ENCODE measurements at places on chromosomes 5 and 9. TPM values are rescaled to one million over a fixed set of nuclear protein-coding genes. Genes with fewer than 3 reads are reported as not detected.
A peak's percentile ranks its signal among the peaks of the same experiment; 100 is the strongest.

GRCh38 chr5:179400020-179400419 lies 54.8 kb upstream of the ADAMTS2 start:
- no peak for DNase-seq

- no peak for DNase-seq
Observed at GRCh38 chr5:107251151-107251550, 419.6 kb downstream of the EFNA5 start.

GRCh38 chr5:58786711-58787303 lies 203.9 kb downstream of the RAB3C start:
- no peak for DNase-seq

DNA sequence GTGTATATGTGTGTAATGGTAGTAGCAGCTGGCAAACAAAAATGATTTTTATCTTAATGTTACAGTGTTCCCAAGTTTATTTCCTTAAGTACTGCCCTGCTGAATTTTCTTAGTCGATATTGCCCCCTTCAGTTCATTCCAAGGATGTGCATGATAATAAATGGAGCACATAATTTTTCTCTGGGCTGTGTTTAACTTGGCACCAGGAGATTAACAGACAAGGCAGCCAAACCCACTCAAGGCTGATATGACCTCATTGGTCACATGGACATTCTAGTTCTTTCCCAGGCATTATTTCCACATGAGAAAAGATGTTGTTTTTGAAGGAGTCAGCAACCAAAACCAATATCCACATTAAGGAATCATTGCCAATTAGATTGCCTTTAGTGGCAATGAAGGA lies 61.8 kb downstream of the COX7C start:
- DNase-seq = peak; percentile 61

FBN2 gene
- 1.0 TPM for total RNA-seq

DNA sequence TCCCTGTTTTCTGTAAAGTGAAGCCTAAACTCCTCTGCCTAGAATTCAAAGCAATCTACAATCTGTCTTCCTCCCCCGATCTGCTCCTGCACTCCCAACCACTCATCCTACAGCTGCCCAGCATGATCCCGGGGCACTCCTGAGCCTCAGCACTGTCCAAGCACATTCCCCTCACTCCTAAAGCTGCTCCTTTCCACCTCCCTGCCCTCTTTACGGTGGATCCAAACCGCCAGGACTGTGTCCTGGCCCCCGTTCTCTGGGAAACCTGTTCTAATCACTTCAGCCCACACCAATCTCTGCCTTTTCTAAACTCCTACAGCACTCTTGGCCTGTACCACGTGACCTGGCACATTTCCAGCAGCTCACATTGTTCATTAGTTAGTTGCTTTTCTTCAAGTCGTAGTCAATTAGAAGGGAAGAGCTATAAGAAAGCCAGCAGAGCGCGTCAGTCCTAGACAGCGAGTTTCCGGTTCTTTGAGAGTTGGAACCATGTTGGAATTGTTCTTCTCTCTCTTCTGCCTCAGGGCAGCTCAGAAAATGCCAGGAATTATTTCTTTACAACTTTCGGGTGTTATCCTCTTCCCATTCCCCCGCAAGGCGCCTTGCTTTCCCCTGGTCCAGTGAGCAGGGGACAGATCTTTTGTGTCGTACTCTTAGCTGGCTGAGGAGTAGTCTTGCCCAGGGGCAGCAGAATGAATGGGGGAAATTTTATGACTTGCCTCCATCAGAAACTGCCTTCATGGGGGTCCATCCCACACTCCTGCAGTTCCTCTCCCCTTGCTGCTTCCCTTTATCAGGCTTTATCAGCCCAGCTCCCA lies 60.7 kb downstream of the NRG2 start:
- DNase-seq = peak; percentile 90

- DNase-seq = no peak
Observed at GRCh38 chr9:135146766-135147473, 59.5 kb downstream of the OLFM1 start.

DNA sequence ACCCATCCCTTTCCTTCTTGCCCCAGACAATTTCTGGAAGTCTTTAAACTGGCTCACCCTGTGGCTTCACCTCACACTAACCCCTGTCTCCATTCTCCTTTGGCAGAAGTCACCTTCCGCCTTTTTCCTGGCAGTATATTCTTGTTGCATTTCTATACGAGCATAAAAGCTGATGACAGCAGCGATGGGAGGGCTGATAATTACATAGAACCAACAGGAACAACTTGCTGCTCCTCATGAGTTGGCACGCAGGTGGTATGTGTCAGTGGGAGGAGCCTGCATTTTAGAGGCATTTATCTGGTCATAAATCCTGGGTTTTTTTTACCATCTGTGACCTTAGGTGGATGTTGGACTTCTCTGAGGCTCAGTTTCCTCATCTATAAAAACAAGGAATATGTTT lies 61.4 kb upstream of the CKMT2 start:
- DNase-seq = peak; percentile 19

OR1J2 gene
- not detected for total RNA-seq

- DNase-seq = peak; percentile 35
Observed at GRCh38 chr5:179311091-179311470, 34.2 kb downstream of the ADAMTS2 start.

- DNase-seq = no peak
Observed at GRCh38 chr5:123763201-123763600, 251.2 kb downstream of the CSNK1G3 start.

SLC25A51 gene
- total RNA-seq = 25.5 TPM

- no peak for DNase-seq
Observed at GRCh38 chr5:133238426-133239205, 186.8 kb downstream of the HSPA4 start.

SHISAL2B gene
- not detected for total RNA-seq

DNA sequence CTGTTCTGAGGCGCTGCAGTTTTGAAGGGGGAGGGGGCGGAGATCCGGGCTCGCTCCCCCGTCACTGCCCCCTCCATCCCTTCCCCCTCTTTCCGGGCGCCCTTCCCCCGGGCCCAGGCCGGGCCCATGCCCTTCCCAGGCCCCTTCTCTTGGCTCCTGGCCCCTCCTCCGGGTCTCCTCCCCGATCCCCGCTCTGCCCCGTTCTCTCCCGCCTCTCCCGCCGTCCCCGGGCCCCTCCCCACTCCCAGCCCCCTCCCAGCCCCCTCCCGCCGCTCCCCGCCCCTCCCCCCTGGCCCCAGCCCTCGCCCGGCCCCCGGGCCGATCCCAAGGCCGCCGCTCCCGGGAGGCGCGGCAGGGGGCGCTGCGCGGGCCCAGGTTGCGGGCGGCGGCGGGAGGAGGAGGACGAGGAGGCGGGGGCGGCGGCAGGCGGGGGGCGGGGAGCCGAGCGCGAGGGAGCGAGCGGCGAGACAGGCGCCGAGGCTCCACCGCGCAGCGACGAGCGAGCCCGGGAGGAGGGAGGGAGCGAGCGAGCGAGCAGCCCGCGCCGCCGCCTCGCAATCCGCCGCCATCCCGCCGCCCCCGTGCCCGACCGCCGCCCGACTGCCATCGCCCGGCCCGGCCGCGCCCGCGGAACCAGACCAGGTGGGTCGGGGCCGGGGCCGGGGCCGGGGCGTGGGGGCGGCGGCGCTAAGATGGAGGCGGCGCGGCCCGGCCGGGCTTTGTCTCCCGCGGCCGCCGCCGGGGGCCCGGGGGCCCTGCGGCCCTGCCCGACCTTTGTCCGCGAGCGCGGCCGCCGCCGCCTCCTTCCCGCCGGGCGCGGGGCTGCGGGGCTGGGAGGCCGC lies at the start of gene PRRC2B:
PRRC2B (plus strand) TSS at position 465 of the 842 bp plus-strand sequence. CDS start 36,059 bp downstream, outside the sequence.
- peak; percentile 96 for DNase-seq

CAMSAP1 gene
- total RNA-seq = 38.6 TPM

GRCh38 chr5:171299851-171300250 lies 9.2 kb upstream of the TLX3 start:
- DNase-seq = no peak

DNA sequence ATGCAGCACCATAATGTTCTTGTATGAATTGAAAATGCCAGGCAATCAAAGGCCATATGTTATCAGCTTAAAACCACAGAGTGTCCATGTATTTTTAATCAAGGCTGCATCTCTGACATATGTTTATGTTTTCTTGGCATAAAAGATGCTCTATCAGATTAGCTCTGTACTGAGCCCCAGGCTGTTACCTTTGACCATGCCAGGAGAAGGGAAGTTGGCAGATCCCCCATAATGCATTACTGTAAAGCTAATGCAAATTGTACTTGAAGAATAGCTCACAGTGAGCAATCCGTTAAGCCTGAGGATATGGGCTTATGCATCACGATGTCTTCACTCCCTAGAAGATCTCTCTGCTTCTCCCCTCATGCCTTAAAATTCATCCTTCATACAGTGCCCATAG lies 414.4 kb downstream of the BRINP1 start:
- DNase-seq = no peak

GRCh38 chr9:127569886-127570401 lies 42.1 kb upstream of the STXBP1 start:
- no peak for DNase-seq

PCDHB10 gene
- 2.3 TPM for total RNA-seq

DNA sequence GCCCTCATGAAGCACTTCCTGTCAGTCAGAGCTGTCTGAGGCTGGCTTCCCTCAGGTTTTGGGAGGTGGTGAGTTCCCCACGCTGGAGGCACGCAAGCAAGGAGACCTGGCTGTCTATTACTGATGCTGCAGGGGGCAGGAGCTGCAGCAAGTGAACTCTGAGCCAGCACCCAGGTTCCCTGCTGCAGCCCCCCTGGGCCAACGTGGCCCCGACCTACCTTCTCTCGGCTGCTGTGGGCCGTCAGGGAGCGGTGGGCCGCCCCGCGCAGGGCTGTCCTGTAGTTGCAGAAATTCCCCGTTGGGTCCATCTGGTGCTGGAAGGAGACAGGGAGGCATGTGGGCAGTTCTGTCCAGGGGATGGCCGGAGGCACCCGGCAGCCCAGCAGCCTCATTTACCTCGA lies 46.8 kb upstream of the RNF130 start:
- no peak for DNase-seq

- peak; percentile 28 for DNase-seq
Observed at GRCh38 chr5:68593211-68593671, 377.7 kb downstream of the PIK3R1 start.

DNA sequence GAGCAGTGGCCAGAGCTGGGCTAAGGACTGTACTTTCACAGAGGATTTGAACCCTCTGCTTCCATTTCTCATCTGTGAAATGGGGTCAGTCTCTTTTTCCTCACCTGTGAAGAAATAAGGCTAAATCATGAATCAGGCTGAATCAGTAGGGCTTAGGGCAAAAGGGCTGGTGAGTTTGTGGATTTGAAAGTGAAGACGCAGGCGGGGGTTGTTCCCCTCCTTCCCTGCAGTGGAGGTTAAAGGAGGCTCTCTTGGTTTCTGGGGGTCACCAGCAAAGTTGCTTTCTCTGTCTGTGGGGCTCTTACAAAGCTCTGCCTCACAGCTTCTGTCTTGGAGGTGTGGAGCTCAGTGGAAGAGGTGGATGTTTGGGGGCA lies 17.6 kb upstream of the NDST1 start:
- no peak for DNase-seq

DNA sequence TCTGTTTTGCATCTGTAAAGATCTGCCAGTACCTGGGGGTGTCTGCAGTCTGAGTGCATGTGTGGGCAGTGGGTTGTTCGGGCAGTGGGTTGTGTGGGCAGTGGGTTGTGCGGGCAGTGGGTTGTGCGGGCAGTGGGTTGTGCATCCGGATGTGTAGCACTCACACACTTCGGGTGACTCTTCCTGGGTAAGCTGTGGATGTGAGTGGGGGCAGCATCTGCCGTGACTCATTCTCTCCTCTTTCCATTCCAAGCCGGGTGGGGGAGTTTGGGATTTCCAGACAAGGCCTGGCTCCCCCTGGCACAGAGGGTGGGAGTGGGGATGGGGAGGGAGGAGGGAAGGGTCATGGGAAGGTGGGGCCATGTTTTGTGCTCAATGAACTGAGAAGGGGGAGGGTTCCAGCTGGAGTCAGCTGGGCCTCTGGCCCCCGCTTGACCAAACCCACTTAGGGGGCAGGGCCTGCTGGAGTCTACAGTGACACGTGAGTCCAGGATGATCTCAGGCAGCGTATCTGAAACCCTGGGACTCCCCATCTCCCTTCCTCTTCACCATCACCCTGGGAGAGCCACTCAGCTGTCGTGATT lies 8.3 kb downstream of the CRB2 start:
- DNase-seq = peak; percentile 90

DNA sequence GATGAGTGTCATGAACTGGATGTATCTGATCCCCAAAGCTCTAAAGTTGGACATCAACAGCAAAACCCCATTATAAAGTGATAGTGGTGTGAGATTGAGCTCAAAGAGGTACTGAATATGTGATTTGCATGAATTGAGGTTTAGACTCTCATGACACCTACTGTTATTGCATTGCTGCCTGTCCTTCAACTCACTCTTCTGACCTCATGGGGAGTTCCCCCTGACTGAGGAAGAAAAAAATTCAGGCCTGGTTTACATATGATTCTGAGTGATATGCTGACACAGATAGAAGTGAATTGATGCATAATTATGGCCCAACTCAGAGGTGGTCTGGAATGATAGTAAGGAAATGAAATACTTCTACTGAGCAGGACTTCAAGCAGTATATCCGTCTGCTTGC lies 76.2 kb upstream of the CHD1 start:
- no peak for DNase-seq

GRCh38 chr9:68705531-68706362 lies 707 bp downstream of the PIP5K1B start:
- DNase-seq = peak; percentile 77

DNA sequence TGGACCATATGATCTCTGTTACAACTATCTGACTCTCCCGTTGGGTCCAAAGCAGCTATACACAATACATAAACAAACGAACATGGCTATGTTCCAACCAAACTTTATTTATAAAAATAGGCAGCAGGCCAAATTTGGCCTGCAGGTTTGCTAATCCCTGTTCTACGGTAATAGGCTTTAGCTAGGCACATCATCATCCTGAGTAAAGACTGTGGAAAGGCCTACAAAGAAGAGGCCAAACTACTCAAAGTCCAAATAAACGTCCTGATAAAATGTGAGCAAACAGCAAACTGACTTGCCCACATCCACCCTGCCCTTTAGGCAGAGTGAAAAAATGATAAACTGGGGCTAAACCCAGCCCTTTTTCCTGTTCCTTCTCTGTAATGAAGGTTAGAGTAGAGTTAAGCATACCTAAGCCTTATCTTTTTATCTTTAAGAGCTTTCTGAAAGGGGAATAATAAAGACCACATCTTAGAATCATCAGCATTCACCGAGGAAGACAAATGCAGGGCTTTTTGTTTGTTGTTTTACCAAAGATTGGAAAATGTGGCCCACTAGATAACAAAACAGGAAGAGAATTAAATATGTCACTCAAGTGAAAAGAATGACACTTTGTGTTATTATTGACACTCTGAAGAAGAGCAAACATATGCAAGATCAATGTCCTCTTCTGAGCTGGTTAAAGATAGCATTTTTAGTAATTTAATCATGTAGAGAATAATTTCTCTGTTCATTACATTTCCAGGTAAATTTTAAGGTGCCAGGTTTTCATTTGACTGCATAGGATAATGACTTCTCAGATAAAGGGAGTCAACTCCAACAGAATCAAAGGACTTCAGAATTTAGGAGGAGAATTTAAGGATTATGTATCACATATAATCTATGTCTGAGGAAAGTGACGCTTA lies 160.0 kb upstream of the GNA14 start:
- no peak for DNase-seq

Data from kidney (tissue), 22 donors.